ENCODE measurements at places on chromosomes 3 and 15.

DNA sequence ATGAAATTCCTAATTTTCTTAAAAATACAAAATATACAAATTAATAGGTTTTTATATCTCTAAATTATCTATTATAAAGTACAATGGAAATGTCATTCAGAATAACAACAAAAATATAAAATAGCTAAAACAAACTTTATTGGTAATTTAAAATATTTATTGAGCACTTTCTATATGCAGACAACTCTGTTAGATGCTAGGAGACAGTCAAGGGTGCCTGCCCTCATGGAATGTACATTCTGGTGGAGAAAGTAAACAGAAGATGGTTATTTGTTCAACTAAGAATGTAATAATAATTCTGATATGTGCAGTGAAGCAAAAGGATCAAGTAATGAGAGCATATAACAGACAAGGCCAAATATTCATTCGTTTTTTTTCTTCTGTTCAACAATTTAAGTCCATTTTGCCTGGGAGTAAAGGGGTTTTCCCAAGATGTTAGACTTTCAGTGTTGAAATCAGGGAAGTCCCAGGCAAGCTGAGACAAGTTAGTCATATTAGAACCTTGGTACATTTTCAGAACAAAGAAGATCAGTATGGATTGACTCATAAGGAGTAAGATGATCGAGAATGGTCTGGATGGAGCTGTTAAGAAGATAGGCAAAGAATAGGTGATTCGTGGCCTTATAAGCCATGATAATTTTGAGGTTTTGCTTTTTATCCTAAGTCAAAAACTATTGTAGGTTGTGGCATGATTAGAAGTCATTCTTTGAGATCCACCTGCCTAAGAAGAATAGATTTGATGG is 150.2 kb upstream of the MLF1 start:
- DNase-seq, result no peak

DNA sequence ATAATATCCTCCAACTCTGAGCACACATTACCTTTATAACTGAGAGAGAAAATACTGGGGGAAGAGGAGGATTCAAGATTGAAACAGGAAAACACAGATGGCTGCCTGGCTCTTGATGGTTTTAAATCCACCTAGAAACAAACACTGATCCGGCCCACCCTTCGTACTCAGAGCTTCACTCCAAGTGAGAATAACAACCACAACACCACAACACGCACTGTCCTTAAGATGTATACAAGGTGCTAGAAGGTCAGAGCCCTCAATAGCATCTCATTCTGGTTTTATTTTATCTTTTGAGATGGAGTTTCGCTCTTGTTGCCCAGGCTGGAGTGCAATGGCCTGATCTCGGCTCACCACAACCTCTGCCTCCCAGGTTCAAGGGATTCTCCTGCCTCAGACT is 9.9 kb downstream of the IP6K2 start:
- no peak for DNase-seq

DNA sequence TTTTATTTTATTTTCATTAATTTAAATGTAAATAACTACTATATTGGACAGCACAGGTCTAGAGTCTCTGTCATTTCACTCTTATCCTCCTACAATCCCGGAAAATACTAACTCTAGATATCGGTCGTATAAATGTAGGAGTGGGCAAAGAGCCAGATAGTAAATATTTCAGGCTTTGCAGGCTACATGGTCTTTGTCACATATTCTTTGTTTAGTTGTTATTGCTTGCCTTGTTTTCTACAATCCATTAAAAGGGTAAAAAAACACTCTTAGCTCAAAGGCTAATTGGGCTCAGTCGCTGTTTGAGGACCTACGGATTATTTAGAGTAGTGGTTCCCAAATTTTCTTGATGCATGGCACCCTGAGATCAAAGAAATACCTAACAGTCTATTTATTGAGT is 1.7 kb downstream of the KNL1 start:
- DNase-seq, result no peak

DNA sequence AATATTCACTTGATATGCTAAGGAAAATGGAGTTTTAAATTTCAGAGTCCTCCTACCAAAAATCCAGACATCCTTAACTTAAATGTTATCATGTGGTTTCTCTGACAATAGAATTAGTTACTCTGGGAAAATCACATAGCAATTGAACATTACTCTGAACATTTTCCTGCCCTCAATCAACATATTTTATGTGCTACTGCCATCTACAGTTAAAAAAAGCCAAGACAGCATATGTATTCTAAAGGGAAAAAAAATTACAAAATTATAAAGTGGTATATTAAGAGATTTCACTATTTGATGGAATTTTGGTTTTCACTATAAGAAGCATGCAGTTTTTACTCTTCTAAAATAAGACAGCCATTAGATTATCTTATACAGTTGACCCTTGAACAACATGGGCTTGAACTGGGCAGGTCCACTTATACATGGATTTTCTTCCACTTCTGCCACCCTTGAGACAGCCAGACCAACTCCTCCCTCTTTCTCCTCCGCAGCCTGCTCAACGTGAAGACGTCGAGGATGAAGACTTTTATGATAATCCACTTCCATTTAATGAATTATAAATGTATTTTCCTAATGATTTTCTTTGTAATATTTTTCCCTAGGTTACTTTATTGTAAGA is 122.3 kb downstream of the ATP1B3 start:
- no peak for DNase-seq

GRCh38 chr15:48823706-48824105 is 12.8 kb upstream of the CEP152 start:
- no peak for DNase-seq

- no peak for DNase-seq
These were observed 51.0 kb downstream of the MCF2L2 start for GRCh38 chr3:183377307-183377959.

- no peak for DNase-seq
These were observed 105.8 kb downstream of the UBE3A start for GRCh38 chr15:25333049-25333448.

DNA sequence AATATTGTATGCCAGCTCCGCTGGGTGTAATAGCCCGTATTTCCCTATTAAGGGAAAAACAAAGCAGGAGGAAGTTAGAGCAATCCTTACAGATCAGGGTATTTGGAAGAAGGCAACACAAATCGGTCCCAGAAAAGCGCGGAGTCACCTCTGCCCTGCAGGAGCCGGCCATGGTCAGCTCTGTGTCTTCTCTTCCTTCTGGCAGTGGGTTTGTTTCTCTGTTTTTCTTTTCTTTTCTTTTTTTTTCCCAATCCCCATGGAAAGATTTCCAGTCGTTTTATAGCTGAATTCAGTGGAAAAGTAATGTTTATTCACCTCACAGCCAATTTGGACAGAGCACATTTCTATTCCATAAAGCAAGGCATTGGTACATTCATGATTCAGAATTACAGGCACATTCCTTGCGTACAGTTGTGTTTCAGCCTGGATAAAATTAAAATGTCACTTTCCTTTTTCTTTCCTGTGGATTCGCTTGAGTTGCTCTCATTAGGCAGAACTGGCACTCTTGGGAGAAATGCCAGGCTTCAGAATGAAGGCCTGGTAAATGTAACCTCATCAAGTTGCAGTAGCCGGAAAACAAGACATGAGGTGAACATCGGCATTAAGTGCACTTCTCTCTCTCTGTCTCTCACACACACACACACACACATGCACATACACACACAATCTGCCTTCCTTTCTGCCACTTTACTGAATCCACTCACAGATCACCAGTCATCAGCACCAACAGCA is 204.5 kb upstream of the UBE2E1 start:
- no peak for DNase-seq

GRCh38 chr3:42991341-42992315 is 12.5 kb downstream of the GASK1A start:
- no peak for DNase-seq

GRCh38 chr3:66609660-66610561 is 109.1 kb upstream of the LRIG1 start:
- DNase-seq, result no peak

DNA sequence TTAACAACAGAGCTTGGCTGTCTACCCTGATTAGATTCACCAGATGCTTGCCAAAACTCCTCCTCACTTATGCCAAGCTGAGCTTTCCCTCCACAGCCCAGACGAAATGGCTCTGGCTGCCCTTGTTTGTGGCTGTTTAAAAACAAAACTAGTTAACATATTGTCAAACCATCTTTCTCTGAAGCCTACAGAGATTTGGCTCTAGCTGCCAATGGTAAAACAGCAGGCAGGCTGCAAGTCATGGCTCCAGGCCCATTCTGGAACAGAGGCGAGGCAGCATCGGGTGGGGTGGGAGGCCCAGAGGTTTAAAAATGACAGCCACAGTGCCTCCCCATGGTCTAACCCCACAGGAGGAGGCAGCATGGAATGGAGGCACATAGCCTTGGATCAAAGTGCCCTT is 75.9 kb downstream of the SCN5A start:
- no peak for DNase-seq

GRCh38 chr15:70033529-70034140 is 64.1 kb downstream of the TLE3 start:
- no peak for DNase-seq

- no peak for DNase-seq
These were observed 284.4 kb downstream of the SHQ1 start for GRCh38 chr3:72563690-72564370.

DNA sequence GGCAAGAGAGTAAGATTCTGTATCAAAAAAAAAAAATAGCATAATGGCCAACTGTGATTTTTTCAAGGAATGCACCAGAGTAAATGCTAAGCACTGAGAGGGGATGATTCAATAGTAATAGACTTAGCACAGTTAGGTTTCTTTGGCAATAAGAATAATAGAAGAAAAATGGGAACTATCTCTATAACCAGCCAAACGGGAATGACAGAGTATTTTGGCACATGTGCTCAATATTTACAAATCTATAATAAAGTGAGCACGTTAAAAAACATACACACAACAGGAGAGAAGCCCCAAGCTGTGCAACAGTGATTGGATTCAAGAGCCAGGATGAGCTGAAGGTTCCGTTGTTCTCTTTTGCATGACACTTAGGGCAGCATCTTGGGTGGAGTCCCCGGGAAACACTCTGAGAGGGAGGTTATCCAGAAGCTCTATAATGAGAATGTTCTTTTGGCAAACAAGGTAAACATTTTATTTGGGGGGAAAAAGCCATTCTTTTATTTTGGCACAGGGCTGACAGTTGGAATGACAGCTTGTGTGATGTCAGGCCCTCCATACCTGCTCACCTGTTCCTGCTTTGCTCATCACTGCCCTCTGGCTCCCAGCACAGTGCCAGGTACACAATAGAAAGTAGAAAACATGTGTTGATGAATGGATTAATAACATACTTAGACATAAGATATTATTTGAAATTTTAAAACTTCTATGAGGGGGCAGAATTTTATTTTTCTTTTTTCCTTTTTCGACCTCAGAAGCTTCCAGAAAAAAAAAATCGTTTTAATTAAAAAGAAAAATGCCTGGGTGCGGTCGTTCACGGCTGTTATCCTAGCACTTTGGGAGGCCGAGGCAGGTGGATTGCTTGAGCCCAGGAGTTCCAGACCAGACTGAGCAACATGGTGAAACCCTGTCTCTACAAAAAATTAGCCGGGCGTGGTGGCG is 44.0 kb upstream of the MUC4 start:
- DNase-seq, result no peak

DNA sequence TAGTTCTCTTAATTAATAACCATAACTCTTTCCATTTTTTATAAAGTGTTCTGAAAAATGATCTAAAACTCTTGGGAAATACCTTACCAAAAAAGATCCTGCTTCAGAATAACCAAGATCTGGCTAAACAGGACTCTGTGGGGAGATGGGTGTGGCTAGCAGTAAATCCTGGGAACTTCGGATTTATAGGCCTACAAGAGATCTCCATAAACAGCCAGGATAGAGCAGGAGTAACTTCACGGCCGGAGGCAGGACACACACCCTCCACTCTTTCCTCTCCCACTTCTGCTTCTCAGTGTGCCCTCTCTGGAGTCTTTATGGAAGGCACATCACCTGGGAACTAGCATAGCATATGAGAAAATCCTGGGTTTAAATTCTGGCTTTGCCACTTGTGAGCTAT is 309.4 kb upstream of the SOX2 start:
- no peak for DNase-seq

DNA sequence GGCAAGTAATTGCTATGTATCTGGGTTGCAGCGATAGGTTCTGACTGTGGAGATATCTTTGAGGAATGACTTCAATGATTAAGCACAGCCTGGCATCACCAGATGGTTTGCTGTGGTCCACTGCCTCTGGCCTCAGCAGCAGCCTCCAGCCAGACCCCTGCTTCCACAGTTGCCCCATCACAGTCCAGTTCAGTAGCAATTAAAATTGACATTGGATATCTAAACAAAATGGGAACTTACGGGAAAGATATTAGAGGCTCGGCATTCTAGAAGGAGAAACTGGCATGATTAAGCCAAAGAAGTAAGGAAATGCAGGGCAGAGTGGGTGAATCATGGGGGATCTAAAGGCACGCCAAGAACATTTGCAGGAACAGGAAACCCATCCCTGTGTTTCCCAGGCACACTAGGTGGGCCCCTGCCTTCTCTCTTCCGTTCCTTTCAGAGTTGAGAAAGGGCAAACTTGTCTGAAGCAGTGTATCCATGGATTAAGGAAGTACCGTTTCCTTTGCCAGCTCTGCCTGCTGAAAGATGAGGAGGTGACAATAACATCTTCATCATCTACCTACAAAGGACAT is 36.3 kb upstream of the SH3BP5 start:
- no peak for DNase-seq

- no peak for DNase-seq
These were observed 361.8 kb downstream of the FGF12 start for GRCh38 chr3:192365571-192365970.

- DNase-seq, result no peak
These were observed 289.1 kb downstream of the GAP43 start for GRCh38 chr3:115912372-115912771.

GRCh38 chr3:187210545-187211327 is 13.4 kb downstream of the RTP1 start:
- no peak for DNase-seq

All from stimulated activated CD8-positive, alpha-beta memory T cell treated with anti-CD3 and anti-CD28 coated beads, Interleukin-7, amount 100 ng/mL, for 1 hour (primary cell).